ENCODE measurements at places on chromosomes 11 and 22.

- DNase-seq = no peak
Observed at GRCh38 chr11:71406681-71407080, 41.5 kb downstream of the DHCR7 start.

DNA sequence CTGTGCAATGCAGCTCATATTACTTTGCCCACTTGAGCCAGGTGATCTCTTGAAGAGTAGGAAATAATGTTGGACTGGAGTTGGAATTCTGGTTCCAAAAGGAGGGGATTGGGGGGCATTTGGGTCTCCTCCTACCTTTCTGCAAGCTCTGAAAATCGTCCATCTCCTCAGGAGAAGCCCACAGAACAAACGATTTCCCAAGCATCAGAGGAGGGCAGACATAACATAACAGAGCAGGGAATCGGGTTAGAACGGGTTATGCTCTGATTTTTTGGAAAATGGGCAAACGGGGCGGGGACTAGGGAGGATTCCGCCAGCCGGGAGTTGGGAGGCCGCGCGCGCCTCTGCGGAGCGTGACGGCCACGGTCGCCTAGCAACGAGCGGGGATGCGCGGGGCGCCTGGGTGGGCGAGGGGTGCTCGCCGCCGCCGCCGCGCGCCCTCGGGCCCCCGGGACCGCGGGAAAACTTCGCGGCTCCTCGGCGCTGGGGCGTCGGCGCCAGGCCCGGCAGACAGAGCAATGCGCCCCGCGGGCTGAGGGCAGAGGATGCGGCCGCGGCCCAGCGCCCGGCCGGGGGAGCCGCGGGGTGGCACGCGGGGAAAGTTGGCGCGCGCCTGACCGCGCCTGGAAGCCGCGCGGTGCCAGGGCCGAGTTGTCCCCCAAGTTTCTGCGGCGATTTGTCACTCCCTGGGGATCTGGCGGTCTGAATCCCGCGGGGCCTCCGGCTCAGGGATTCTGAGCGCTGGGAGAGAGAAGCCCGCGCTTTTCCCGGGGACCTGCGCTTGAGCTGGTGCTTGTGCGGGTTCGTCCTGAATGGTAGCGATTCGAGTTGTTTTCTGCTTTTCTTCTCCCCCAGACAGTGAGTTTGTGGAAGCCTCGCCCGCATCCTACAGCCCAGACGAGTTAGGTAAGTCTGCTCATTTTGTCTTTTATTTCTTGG lies 27.8 kb upstream of the AMOTL1 start:
- DNase-seq = peak; percentile 24

- DNase-seq = no peak
Observed at GRCh38 chr22:20113551-20114310, 2.2 kb upstream of the RANBP1 start.

GRCh38 chr11:65868076-65868667 lies 4.4 kb downstream of the EFEMP2 start:
- no peak for DNase-seq

DNA sequence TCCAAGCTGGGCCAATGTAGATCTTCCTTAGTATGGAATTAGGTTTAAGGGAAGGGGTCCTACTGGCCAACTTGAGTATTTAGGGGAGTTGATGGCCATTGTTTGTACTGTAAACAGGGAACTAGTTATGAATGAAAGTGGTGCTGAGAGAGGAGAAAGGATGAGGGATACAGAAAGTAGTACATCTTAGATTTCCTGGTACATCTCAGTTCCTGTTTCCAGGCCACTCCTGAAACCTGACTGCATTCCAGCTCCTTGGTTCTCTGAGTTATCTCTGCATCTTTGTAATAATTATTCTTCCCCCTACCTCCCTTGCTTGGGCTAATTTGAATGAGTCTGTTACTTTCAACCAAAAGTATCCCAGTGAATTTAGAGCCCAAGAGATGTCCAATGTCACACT lies 30.1 kb downstream of the MIAT start:
- DNase-seq = no peak

GRCh38 chr11:104005234-104005855 lies 31.1 kb upstream of the DDI1 start:
- DNase-seq = no peak

- peak; percentile 9 for DNase-seq
Observed at GRCh38 chr11:75174781-75175370, 24.0 kb downstream of the SLCO2B1 start.

DNA sequence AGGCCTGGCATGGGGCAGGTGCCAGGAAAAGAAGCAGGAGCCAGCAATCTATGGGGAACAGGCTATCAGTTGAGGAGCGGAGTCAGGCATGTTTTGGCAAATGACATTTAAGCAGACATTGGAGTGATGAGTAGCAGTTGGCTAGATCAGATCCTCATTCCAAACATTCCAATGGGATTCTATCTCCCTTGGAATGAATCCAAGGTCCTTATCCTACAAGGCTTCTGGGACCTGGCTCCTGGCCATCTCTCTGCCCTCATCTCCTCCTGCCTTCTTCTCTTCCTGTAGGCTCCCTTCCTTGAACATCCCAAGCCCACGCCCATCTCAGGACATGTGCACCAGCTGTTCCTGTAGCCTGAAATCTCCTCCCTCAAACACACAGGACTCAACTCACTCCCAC lies 1074.5 kb downstream of the TBC1D22A start:
- DNase-seq = no peak

DNA sequence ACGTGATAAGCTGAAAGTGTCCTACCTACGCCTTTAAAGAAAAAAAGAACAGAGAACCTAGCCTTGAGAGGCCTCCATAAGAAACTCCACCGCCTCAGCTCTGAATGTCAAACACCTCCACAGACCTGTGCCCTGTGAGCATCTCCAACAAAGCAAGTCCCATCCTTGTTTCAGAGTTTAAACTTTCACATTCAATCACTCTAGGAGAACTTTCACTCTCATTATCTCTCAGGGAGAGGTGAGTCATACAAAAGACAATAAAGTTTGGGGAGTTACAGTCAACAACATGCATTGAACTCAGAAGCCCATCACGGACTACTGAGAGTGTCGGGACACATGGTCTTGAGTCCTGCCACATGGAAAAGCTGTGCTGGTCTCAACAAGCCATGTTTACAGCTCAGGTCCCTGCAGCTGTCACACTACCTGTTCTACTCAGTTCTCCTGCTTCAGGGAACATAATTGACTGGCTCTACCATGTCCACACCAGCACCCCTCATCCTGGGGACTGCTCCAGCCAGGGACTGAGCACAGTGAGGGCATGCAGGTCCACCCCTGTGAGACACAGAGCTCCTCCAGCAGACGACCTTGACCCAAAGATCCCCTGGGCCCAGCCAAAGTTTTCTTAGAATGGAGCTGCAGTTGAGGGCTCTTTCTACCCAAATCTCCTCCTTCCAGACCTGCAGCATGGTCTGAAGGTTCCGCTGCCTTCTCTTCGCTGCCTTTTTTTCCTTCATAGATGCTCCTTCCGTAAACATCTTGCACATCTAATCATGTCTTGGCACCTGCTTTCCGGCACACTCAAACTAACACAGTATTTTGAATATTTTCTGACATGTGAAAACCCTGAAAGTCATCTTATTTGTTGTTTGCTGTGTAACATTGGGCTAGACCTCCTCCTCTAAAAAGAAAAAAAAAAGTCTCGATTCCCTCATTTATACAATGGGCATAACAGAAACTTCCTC lies 114.9 kb downstream of the ETS1 start:
- peak; percentile 78 for DNase-seq

DNA sequence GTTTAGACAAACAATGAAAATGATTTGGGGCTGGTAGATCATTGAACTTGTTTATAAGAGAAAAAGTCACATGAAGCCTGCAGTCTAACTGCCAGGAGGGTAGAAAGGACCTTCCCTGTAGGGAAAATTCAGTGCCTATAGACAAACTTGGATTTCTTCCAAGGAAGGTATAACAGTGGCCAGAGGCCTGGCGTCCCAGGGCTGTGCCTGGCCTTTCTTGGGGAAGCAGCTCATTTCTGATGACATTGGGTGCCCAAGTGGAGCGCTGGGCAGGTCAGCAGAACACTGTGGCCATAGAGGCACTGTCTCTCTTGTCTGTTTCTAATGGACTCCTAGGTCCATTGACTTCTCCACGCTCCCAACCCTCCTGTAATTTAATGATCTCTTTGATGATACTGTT lies 6.6 kb upstream of the FXYD6 start:
- DNase-seq = no peak

DNA sequence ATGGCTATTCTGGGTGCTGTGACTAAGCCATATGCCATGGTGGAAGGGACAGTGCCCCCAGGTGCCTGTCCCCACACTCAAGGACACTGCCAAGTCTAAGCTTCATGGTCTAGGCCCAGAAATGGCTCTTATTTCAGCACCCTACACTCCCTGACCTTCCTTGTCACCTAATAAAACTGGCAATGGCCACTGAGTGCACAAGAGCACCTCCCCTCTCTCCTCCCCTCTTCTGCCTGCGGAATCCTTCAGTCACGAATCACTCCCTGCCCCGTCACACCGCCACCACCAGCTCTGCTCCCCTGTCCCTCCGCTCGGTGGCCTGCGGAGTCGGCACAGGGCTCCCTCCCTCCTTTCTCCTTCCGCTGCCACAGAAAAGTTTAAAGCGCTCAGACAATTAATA lies 19.0 kb upstream of the LMO1 start:
- DNase-seq = no peak

DNA sequence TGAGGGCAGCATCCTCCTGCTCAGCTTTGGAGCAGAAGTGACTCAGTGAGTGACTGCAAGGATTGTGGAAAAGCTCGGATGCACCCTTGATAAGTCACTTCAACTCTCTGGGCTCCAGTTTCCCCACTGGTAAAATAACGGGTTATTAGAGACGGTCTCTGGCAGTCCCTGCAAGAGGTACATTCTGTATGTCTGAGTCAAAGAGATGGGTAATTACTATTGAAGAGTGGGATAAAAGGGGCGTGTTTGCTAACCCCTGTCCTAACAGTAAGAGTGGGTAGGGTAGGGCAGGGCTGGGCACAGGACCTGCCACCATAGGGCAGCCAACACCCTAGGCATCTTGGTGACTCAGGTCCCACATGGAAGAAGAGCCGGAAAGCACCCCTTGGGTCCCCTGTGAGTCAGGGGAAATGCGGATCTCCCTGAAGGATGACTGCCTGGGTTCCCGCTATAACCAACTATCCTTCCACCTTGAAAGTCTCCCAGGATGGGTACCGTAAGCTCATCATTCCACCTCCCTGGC lies 7.3 kb upstream of the AHNAK start:
- no peak for DNase-seq

DNA sequence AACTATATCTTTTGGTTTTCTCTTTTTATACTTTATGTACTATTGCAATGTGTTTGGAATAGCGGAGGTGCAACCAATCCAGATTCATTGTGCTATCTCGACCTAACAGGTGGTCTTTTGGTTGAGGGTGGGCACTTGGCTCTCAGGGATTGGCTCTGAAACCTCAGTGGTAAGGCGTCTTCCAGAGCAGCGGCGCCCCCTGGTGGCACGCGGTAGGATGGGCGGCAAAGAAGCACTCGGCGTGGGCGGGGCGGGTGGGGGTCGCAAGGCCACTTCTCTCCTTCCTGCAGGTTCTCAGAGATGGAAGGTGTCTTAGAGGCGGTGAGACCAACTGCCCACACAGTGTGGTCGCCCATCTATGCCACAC lies 19.2 kb upstream of the PLET1 start:
- peak; percentile 77 for DNase-seq

DNA sequence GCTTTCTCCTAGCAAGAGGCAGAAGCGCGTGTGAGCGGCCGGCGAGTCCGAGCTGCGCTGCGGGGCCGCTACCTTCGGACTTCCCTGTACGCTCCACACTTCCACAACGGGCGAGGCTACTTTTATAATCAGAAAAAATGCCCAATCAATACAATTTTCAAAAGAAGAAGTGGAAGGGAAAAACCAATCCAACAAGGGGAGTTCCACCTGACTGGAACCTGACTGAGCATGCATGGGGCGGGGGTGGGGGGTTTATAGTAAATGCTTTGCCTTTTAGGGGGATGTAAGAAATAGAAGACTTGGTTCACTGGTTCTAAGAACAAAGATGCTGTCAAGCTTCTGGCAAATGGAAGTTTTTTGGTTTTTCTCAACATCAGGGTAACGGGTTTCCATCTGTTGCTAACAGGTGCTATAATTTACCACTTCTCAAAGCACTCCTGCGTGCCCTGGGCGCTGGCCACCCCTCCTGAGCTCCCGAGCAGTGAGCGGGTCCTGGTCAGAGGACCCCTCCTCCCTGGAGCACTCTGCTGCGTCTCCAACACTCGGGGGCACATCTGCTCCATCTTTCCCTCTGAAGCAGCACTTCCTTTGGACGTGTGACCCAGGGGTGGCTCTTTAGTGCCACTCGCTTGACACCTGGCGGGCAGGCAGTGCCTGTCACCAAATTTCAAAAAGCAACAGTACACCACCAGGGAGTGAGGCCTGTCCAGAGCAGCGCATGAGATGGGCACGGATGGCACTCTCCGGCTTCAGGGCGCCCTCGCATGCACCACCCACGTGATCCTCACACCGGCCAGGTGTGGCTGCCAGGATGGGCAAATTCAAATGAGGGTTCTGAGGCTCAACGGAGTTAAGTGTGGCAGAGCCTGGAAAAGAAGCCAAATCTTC lies 21.6 kb upstream of the BID start:
- DNase-seq = no peak

DNA sequence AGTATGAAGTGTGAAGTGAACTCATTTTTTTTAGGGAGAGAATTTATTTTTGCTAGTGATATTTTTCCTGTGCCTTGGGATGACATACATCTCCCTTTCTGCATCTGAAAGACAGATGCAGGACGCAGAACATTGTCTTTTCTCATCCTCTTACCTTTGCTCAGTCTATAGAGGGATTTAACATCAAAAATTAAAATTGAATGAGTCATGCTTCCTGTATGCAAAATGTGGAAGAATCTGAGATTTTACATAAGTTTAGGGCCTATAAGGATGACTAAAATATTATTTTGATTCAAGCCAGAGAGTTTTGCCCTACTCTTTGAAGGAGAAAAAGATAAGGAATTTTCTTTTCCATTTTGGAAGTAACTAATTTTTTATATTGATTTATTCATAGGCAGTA lies 27.3 kb downstream of the XRCC6 start:
- DNase-seq = no peak

- no peak for DNase-seq
Observed at GRCh38 chr11:15913261-15913660, 443.1 kb downstream of the SOX6 start.

- DNase-seq = no peak
Observed at GRCh38 chr22:23080613-23081290, 10.4 kb downstream of the GNAZ start.

GRCh38 chr11:75014129-75014528 lies 25.4 kb downstream of the NEU3 start:
- DNase-seq = no peak

DNA sequence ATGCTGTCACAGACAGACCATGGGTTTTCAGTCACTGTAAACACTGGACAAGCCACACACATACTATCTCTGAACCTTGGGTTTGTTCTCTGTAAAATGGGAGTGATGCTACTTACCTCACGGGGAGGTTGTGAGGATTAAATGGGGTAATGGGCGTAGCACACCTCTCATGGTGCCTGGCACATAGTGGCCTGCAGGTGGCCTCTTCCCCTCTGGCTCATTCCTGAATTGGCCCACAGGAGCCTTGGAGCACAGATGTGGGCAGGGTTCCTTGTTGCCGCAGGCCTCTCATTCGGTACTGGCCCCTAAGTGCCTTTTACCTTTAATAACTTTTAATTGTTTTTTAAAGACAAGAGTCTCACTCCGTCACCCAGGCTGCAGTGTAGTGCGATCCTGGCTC lies 11.7 kb downstream of the MICAL2 start:
- DNase-seq = no peak

All from activated naive CD8-positive, alpha-beta T cell treated with anti-CD3 and anti-CD28 coated beads for 36 hours (primary cell).